ENCODE measurements at places on chromosomes 3 and 15. TPM values are rescaled to one million over a fixed set of nuclear protein-coding genes. Genes with fewer than 3 reads are reported as not detected.
A peak's percentile ranks its signal among the peaks of the same experiment; 100 is the strongest.

DNA sequence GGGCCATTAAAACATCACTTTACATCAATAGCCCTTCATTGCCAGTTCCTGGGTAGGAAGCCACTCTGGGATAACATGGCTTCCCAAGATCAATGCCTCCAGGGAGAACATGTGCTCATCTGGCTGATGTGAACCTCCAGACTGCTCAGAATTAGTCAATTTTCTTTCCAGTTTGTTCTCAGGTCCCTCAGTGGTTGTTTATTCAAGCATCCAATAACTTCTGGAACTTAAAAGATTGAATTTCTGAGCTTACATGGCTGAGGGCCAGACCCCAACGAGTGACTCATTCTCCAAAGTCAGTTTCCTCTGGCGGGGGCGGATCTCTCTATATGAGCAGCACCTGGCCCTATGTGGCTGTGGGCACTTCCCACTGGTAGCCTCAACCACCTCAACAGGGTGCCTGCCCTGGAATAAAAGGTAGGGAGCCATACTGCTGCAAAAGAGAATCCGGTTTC, 34.0 kb downstream of the LYZL4 start:
- no peaks in the 10 kb centered on the region for H3K27me3 ChIP-seq
- H3K4me3 ChIP-seq: no peak overlapping the region
- H3K27ac ChIP-seq: no peak overlapping the region
- H3K36me3 ChIP-seq: no peaks in the 10 kb centered on the region
- no peak for DNase-seq

DNA sequence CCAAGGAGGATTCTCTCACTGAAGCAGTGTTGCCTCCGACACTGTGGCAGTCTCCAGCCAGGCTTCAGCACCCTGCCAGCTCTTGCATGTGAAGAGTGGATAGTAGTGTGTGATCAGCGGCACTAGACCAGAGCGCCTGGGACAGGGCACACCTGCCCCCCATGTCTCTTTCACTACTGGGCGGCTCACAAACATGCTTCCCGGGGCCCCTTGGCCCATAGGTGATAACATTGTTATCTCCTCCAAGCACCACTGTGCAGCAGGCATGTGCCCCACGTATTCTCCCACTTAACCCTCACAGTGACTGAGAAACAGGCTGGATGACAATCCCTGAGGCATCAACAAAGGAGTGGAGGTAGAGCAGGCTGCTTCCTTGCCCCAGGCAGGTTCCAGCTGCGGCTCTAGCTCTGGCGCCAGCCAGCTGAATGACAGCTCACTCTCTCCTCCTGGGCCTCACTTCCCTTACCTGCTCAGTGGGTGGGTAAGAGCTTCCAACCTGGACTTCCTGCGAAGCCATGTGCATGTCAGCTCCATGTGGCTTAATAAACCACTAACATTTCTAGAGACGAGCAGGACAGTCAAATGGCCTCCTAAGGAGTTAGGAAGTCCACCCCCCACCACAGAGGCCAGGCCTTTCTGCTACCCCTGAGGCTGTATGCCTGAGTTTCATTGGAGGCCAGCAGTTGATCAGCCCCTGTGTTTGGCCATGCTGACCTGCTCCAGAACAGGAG, 37.8 kb downstream of the KLF13 start:
- H3K4me1 ChIP-seq: peaks cover 70% of the 10 kb centered on the region
- DNase-seq: no peak
- H3K36me3 ChIP-seq: no peaks in the 10 kb centered on the region
- H3K27me3 ChIP-seq: no peaks in the 10 kb centered on the region

DNA sequence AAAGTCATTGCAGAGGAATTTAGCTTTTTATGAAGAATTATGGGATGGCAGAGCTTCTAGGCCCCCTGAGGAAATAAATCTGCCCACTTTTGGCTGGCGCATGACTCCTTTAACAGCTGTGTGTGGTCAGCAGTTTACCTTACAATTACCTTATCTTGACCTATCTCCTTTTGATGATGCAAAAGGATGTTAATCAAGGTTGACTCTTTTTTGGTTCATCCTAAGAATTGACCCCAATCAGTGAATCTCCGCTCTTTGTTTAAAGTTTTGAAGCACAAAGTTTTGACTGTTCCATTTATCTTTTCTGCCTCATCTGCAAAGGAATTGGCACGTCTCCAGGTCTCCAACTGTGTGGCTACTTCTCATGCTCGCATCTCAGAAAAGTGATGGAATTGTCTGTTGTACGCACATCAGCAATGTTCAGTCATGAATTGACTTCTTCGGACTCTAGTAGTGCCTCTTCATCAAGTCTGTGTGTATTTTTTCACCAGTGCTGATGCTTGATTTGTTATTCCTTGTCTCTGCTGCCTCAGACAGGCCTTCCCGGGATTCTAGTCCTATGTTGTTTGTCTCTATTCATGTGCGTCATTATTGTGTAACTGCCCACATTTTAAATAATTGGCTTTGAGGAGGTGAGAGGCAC, 196.2 kb upstream of the CFAP20DC start:
- DNase-seq: peak; percentile 48
- no peaks in the 10 kb centered on the region for H3K27me3 ChIP-seq
- no peak overlapping the region for H3K27ac ChIP-seq
- no peaks in the 10 kb centered on the region for H3K36me3 ChIP-seq
- no peak overlapping the region for H3K4me3 ChIP-seq

- H3K27me3 ChIP-seq: no peaks in the 10 kb centered on the region
- no peaks in the 10 kb centered on the region for H3K36me3 ChIP-seq
- H3K27ac ChIP-seq: no peak overlapping the region
- H3K4me3 ChIP-seq: no peak overlapping the region
- no peaks in the 10 kb centered on the region for H3K4me1 ChIP-seq
These were observed 39.4 kb downstream of the RAB6B start for GRCh38 chr3:133856316-133856715.

GRCh38 chr3:4336850-4337546, 33.8 kb downstream of the SETMAR start:
- no peaks in the 10 kb centered on the region for H3K36me3 ChIP-seq
- no peak overlapping the region for H3K27ac ChIP-seq
- no peak overlapping the region for H3K4me3 ChIP-seq
- H3K27me3 ChIP-seq: no peaks in the 10 kb centered on the region
- H3K4me1 ChIP-seq: no peaks in the 10 kb centered on the region

DNA sequence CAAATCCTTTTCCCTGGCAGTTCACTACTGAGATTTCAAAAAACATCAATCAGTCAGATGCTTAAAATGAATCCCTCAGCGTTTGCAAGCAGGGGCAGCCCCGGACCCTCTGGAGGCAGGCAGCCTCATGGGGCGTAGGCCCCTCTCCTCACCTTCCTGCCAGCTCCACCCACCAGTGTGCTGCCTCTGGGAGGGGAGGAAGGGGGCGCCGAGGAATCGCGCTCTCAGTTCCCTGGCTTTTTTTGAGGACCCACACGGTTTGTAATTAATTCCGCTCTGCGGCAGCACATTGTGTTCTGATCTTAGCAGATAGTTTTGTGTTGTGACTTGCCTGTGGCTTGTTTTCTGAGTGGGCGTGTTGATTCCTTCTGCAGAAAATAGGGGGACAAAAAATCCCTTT, 159.9 kb downstream of the KLF13 start:
- H3K27me3 ChIP-seq: peaks cover 4% of the 10 kb centered on the region
- H3K4me1 ChIP-seq: peaks cover 3% of the 10 kb centered on the region
- no peaks in the 10 kb centered on the region for H3K36me3 ChIP-seq
- H3K4me3 ChIP-seq: no peak overlapping the region

GRCh38 chr3:67531181-67532101, 123.0 kb downstream of the SUCLG2 start:
- no peak overlapping the region for H3K4me3 ChIP-seq
- DNase-seq: no peak
- H3K27me3 ChIP-seq: no peaks in the 10 kb centered on the region

DNA sequence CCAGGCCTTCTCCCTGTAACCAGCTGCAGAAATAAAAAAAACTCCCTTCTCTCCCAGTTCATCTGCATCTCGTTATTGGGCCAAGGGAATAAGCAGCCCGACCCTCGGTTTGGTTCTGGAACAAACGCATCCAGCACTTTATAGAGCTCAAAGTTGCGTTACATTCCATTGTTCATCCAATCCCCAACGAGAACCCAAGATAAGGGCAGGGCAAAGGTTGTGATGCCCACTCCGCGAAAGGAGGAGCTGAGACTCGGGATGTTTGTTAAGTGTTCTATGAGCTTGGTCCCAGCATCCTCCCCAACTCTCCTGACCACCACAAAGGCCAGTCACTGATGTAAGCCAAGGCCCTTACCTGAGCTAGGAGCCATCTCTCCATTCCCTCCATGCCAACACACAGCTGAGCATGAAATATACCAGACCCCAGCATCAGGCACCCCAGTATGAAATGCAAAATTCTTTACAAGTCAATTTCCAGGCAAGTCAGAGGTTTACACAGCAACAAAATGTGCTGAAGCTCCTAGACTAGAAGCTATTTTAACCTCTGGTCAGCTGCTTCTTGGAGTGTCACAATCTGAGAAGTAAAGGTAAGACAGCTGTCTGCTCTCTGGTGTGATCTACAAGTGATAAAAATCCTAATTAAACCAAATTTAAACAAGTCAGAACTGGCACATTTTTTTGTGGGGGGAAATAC, 17.9 kb downstream of the CCDC12 start:
- H3K27ac ChIP-seq: peak overlapping the region; percentile 91
- H3K36me3 ChIP-seq: no peaks in the 10 kb centered on the region
- peaks cover 46% of the 10 kb centered on the region for H3K4me1 ChIP-seq
- no peak overlapping the region for H3K4me3 ChIP-seq
- no peaks in the 10 kb centered on the region for H3K27me3 ChIP-seq

GRCh38 chr3:84439476-84439875, 519.3 kb upstream of the CADM2 start:
- H3K27me3 ChIP-seq: no peaks in the 10 kb centered on the region
- H3K27ac ChIP-seq: no peak overlapping the region
- H3K4me1 ChIP-seq: no peaks in the 10 kb centered on the region
- H3K36me3 ChIP-seq: no peaks in the 10 kb centered on the region
- no peak overlapping the region for H3K4me3 ChIP-seq
- no peak for DNase-seq

DNA sequence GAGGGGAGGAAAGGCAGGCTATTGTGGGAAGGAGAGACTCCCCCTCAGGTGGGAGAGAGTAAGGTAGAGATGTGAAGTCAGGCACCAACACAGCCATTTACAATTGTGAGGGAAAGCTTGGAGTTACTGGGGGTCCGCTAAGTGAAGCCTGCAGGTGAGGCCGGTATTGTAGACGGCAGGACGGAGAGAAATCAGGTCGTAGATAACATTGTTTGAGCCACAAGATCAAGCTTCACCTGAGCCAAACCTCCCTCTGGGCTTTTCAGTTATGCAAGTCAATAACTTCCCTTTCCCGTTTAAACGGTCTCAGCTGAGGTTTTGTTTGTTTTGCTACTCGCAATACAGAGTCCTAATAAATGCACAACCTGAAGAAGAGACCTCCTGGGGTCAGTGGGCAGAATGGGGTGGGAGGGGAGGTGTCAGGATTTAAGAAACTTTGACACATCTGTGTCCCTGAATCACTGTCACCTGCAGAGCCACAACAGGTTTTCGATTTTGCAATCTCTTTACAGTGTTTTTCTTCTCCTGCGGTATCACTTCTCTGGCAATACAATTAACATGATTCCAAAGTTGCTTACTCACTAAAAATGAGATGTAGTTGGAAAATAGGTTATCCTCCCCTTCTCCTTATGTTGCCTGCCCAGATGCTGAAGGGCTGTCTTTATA, 72.0 kb upstream of the GLCE start:
- no peaks in the 10 kb centered on the region for H3K36me3 ChIP-seq
- H3K27me3 ChIP-seq: no peaks in the 10 kb centered on the region
- no peak overlapping the region for H3K4me3 ChIP-seq

DNA sequence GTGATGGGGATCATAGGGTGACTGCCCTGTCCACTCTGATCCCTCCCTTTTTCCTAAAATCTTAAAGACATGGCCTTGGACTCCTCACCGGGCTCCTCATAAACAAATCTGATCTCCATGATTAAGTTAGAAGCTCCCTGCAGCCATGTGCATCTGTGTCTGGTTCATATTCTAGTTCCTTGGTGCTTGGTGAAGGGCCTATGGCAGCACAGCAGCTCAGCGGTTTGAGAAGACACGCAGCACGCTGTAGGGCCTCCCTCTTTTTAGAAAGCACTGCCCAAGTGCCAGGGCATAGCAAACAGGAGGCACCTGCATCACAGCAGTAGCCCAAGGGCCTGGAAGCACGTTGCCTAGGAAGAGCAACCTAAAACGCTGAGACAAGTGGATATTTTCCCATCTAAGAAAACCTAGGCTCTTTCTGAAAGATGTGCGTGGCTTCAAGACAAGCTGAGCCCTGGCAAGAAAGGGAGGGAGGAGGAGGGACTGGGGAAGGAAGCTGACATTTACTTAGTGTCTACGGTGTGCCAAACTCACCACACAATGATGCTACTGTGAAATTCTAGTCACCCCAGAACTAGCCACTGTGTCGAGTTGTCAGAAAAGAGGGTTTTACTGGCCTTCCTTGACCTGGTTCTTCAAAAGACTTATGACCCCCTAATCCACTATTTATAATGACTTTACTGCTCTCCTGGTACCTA, 14.9 kb upstream of the ULK3 start:
- no peaks in the 10 kb centered on the region for H3K27me3 ChIP-seq
- H3K27ac ChIP-seq: no peak overlapping the region
- H3K36me3 ChIP-seq: no peaks in the 10 kb centered on the region
- no peak for DNase-seq

DNA sequence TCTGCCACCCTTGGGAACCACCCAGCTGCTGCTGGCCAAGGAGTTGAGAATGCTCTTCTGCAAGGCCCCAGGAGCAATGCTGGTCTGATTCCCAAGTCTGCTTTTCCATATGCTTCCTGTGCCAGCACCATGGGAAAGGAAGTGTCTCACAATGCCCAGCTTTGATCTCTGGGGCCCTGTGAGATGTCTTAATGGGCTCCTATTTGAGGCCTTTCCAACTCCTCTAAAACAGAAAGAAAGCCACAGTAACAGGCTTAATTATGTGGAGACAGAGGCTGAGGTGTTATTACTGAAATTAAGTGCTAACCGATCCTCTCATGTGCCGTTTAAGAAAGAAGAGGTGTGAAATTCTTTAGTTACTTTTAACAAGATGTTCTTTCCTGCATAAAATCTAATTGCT, 4.5 kb downstream of the EOGT start:
- H3K27ac ChIP-seq: no peak overlapping the region
- no peaks in the 10 kb centered on the region for H3K27me3 ChIP-seq
- H3K4me1 ChIP-seq: peaks cover 2% of the 10 kb centered on the region

GRCh38 chr15:91376038-91376437, 276.0 kb downstream of the SV2B start:
- H3K27me3 ChIP-seq: no peaks in the 10 kb centered on the region
- DNase-seq: no peak
- no peaks in the 10 kb centered on the region for H3K4me1 ChIP-seq
- H3K4me3 ChIP-seq: no peak overlapping the region

The DNAJC19 gene
- polyA plus RNA-seq: 120 TPM

The TGM4 gene
- not detected for polyA plus RNA-seq

The A4GNT gene
- polyA plus RNA-seq: not detected

The CEP19 gene
- 2.6 TPM for polyA plus RNA-seq

The SAMD7 gene
- polyA plus RNA-seq: not detected
